Stomach (tissue), 19 donors: ENCODE measurements at places on chromosomes 4 and X. TPM values are rescaled to one million over a fixed set of nuclear protein-coding genes. Genes with fewer than 3 reads are reported as not detected.

The CTAG2 gene
- total RNA-seq: not detected

The TIMM8A gene
- not detected for total RNA-seq

The WAS gene
- total RNA-seq: 2.3 TPM

The PHEX gene
- total RNA-seq: not detected

The NUDT10 gene
- total RNA-seq: 2.3 TPM

The VCX gene
- total RNA-seq: not detected

The NPY2R gene
- not detected for total RNA-seq

The LRCH2 gene
- total RNA-seq: 6.7 TPM

The GC gene
- not detected for total RNA-seq

The PGAM4 gene
- not detected for total RNA-seq

The EVC2 gene
- total RNA-seq: 5.8 TPM

The HELT gene
- not detected for total RNA-seq

The RELL1 gene
- 92.5 TPM for total RNA-seq

The SLC9A6 gene
- 9.0 TPM for total RNA-seq

The SPANXC gene
- not detected for total RNA-seq

The ATP8A1 gene
- 50.7 TPM for total RNA-seq

The MOSPD2 gene
- 1.7 TPM for total RNA-seq

The PRR32 gene
- total RNA-seq: not detected

The PABPC4L gene
- total RNA-seq: not detected

The CLDN34 gene
- total RNA-seq: not detected

The CRMP1 gene
- 21.4 TPM for total RNA-seq

The AWAT2 gene
- total RNA-seq: not detected

The ADH1A gene
- not detected for total RNA-seq

The APBB2 gene
- total RNA-seq: 55.4 TPM

The LPAR4 gene
- total RNA-seq: 4.9 TPM

The DUSP21 gene
- not detected for total RNA-seq

The RS1 gene
- total RNA-seq: not detected
